ENCODE measurements at places on chromosomes 12 and 14.

- peaks cover 14% of the 10 kb centered on the region for H3K27me3 ChIP-seq
- H3K4me1 ChIP-seq = no peaks in the 10 kb centered on the region
- no peak for DNase-seq
- H3K36me3 ChIP-seq = no peaks in the 10 kb centered on the region
- no peak overlapping the region for H3K27ac ChIP-seq
Observed at GRCh38 chr14:58078068-58078467, 73.9 kb downstream of the ARMH4 start.

- no peak overlapping the region for H3K4me3 ChIP-seq
- no peak for DNase-seq
- no peaks in the 10 kb centered on the region for H3K36me3 ChIP-seq
- H3K4me1 ChIP-seq = no peaks in the 10 kb centered on the region
Observed at GRCh38 chr12:79023784-79024183, 159.2 kb downstream of the SYT1 start.

DNA sequence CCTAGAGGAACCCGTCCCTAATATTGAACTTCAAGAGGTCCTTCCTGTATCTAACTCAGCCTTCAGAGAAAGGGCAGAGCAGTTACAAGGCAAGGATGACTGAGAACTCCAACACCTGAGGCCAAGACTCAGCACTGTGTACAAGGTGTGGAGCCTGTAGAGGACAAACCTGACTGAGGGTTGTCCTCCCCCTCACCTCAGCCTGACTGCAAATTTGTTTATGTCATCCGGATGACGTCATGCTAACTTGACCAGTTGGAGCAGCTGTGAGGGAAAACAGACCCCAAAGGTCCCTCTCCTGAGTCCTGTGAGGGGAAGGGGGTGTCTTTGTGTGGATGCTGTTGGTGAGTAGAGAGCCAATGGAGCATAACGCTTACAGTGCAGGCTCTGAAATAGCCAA, 4.3 kb downstream of the CRACR2A start:
- no peak for DNase-seq
- H3K27me3 ChIP-seq = no peaks in the 10 kb centered on the region
- no peak overlapping the region for H3K27ac ChIP-seq
- H3K4me3 ChIP-seq = no peak overlapping the region
- H3K36me3 ChIP-seq = peaks cover 12% of the 10 kb centered on the region
- peaks cover 32% of the 10 kb centered on the region for H3K4me1 ChIP-seq

- H3K27me3 ChIP-seq = no peaks in the 10 kb centered on the region
- peaks cover 28% of the 10 kb centered on the region for H3K4me1 ChIP-seq
- H3K4me3 ChIP-seq = no peak overlapping the region
- no peak for DNase-seq
Observed at GRCh38 chr12:32257695-32258496, 141.5 kb upstream of the FGD4 start.

DNA sequence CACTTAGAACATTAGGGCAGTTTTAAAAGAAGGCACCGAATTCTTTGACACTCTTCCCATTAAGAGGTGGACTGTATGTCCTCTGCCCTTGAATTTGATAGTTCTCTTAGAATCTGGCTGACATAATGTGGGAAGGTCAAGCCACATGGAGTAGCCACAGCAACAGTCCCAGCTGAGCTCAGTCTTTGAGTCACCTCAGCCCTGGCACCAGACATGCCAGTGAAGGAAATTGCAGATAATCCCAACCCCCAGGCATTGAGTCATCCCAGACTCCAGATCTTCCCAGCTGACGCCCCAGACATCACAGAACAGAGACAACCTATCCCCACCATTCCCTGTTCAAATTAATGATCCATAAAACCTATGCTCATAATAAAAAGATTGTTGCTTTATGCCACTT, 83.4 kb downstream of the GTF2A1 start:
- no peaks in the 10 kb centered on the region for H3K4me1 ChIP-seq
- no peak overlapping the region for H3K4me3 ChIP-seq
- no peak for DNase-seq
- H3K27ac ChIP-seq = no peak overlapping the region
- H3K36me3 ChIP-seq = no peaks in the 10 kb centered on the region

- peaks cover 14% of the 10 kb centered on the region for H3K27me3 ChIP-seq
- DNase-seq = no peak
Observed at GRCh38 chr12:119915894-119916510, 38.9 kb upstream of the CIT start.

DNA sequence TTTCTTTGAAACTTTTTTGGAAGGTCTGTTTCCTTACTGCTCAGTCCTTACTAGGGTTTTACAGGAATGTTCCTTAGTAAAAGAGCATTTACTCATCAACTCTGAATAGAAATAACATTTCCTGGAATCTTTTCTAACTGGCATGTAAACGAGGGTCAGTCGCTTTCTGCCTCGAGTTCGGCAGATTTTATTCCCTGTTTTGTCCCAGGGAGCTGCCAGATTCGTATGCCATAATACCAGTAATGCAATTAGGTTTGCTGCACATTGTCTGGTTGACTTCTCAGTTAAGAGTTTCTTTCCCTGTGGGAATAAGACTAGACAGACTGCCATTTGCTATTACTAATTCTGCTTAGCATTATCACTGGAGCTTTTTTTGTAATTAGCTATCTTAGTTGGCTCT, 91.9 kb downstream of the VRK1 start:
- peaks cover 9% of the 10 kb centered on the region for H3K4me1 ChIP-seq
- H3K27me3 ChIP-seq = no peaks in the 10 kb centered on the region
- peaks cover 4% of the 10 kb centered on the region for H3K36me3 ChIP-seq
- no peak overlapping the region for H3K4me3 ChIP-seq

- H3K27ac ChIP-seq = no peak overlapping the region
- no peak for DNase-seq
- no peaks in the 10 kb centered on the region for H3K4me1 ChIP-seq
- H3K36me3 ChIP-seq = peaks cover 5% of the 10 kb centered on the region
- H3K27me3 ChIP-seq = no peaks in the 10 kb centered on the region
Observed at GRCh38 chr14:54975856-54976255, 51.0 kb downstream of the WDHD1 start.

GRCh38 chr12:54603173-54603814, 14.8 kb upstream of the PPP1R1A start:
- H3K36me3 ChIP-seq = no peaks in the 10 kb centered on the region
- peaks cover 2% of the 10 kb centered on the region for H3K4me1 ChIP-seq
- H3K4me3 ChIP-seq = no peak overlapping the region
- peaks cover 30% of the 10 kb centered on the region for H3K27me3 ChIP-seq
- DNase-seq = peak; percentile 47

DNA sequence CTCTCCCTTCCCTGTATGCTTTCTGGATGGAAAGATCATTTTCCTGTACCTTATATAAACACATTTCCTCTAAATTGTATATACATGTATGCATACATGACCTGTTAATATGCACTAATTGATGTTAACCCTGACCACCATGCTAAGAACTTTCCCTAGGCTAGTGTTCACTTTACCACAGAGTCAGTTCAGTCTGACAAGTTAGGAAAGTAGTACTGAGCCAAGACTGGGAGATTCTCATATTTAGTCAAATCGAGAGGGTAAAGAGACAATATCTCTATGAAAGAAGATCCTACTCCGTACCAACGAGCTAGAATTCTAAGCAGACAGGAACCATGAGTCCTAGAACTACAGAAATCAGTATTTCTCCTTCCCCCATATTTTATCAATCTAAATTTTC, 36.8 kb downstream of the ATF7 start:
- no peaks in the 10 kb centered on the region for H3K36me3 ChIP-seq
- no peak overlapping the region for H3K27ac ChIP-seq
- H3K27me3 ChIP-seq = no peaks in the 10 kb centered on the region
- DNase-seq = no peak
- H3K4me1 ChIP-seq = peaks cover 5% of the 10 kb centered on the region

DNA sequence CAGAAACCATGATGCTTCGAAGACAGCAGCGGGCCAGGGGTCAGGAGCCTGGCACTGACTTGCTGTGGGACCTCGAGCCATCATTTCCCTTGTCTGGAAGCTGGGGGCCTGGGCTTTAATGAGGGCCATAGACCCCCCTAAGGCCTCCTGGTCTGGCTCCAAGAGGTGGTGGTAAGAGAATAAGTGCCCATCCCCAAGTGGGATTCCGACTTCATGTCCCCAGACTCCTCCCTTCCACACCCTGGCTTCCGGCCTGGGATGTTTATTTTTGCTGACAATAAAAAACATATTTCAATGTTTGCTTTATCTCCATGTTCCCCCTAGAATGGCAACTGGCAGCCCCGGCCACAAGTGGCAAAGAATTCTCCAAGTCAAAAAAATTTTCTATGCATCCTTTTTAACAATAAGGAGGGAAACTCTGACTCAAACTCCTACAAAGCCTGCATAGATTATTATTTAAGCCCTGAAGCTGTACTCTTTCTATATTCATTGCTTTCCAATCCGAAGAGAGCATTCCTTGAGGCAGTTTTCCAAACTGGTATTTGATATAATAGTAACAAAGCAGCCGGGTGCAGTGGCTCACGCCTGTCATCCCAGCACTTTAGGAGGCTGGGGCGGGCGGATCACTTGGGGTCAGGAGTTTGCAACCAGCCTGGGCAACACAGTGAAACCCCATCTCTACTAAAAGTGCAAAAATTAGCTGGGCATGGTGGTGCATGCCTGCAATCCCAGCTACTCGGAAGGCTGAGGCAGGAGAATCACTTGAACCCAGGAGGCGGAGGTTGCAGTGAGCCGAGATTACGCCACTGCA, 84.0 kb downstream of the ITPK1 start:
- H3K4me1 ChIP-seq = peaks cover 33% of the 10 kb centered on the region
- no peaks in the 10 kb centered on the region for H3K36me3 ChIP-seq
- DNase-seq = no peak
- no peaks in the 10 kb centered on the region for H3K27me3 ChIP-seq
- peak overlapping the region; percentile 73 for H3K4me3 ChIP-seq
- no peak overlapping the region for H3K27ac ChIP-seq

DNA sequence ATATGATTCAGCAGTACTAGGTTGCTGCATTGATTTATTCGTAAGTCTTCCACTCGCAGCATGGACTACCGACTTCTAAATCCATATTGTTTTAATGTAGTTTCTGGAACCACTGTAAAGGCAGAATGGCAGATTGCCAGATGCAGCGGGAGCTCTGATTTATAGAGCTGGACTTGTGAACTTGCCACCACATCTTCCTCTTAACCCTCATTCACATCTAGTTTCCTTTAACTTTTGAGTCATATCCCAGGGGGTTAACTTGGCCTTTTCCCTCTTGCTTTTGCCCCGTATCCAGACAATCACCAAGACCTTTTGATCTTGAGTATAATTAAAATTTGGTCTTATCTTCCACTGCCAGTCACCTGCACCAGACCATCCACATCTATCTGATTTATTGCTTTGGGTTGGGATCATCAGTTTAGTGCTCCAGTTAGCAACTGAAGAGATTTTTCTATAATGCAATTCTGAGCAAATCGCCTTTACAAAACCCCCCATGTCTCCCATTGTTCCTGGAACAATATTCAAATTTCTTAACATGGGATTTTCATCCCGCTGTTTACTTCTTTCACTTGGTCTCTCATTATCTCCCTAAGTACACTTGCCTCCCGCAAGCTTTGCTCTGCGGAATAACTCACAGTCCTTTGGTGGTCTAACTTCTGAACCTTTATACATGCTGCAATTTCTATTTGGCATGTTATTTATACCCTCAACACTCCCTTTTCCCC, 130.5 kb downstream of the ACSS3 start:
- no peak overlapping the region for H3K27ac ChIP-seq
- no peak for DNase-seq
- no peaks in the 10 kb centered on the region for H3K4me1 ChIP-seq
- no peak overlapping the region for H3K4me3 ChIP-seq

DNA sequence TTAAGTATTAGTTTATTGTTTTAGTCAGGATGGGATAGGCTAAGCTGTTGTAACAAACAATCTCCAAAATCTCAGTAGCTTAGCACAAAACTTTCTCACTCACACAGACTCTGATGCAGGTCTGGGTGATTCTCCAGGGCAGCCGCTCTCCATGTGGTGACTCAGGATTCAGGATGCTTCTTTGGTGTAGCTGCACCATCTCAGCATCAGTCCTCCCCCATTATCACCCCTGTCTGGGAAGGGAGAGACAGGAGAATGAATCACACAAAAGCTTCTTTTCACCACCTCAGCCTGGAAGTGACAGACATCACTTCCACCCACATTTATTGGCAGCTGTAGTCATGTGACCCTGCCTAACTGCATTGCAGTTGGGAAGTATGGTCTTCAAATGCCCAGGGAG, 142.3 kb downstream of the DICER1 start:
- H3K27me3 ChIP-seq = peaks cover 24% of the 10 kb centered on the region
- no peaks in the 10 kb centered on the region for H3K4me1 ChIP-seq
- H3K27ac ChIP-seq = no peak overlapping the region
- no peak for DNase-seq
- no peak overlapping the region for H3K4me3 ChIP-seq
- H3K36me3 ChIP-seq = peaks cover 7% of the 10 kb centered on the region

DNA sequence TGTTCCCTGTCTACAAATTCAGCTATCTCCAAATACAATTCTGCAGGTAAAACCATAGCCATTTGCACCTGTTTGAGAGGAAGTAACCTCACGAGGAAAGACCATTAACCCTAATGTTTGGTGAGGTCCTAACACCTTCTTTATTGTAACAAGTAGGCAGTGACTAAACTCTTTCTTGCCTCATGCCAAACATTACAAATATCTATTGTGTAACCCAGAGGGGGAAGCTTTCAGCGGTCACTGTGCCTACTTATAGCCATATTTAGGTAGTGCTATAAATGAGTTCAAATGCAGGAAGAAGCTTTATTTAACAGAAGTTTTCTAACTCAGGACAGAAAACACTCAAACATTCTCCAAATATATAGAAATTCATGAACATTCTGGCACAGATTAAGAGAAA, 252.7 kb downstream of the LRFN5 start:
- no peak for DNase-seq
- H3K36me3 ChIP-seq = no peaks in the 10 kb centered on the region
- no peak overlapping the region for H3K4me3 ChIP-seq
- no peaks in the 10 kb centered on the region for H3K27me3 ChIP-seq

Measured in naive B cell (primary cell).